ENCODE measurements at places on chromosomes 12 and 14.

DNA sequence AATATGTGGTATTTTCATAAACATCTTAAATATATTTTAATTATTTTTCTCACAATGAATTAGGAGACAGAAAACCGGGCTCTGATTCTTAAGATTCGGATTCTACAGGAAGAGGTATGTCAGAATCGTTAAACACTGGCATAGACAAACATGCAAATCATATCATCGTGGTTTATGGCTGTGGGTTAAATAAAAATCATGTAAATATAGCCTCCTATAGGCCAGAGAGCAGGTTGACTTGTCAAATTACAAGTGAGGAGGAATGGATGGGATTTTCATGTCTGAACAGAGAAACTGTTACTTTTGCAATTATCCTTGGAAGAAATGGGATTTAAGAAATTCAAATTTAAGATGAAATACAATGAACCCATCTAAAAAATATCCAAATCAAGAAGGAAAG lies 74.9 kb upstream of the BCAT1 start:
- no peak for DNase-seq

DNA sequence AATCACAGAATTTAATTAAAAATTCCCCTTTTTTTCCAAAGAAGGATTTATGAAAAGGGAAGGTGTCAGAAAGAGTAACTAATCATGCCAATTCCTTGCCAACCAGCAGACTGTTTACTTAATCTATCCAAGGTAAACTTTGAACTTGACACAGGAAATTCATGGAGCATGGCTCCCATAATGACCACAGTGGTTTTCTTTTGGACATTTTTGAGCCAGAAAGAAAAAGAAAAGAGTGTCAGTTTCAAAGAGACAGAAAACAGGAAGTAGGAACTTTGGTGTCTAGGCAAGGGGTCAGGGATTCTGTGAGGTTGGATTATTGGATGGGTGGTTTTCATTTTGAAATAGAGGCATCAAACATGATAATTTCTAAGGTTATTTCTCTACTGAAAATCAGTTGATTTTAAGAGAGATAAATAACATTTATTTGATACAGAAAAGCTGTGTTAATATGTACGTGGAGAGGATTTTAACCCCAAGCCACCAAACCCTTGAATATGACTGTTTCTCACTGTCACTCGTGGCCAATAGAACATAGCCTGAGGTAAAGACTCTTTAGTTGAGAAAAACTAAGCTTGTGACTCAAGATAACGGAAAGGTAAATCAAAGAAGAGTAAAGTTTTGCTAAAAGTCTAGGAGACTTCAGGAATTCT lies 196.1 kb downstream of the TTC6 start:
- DNase-seq: no peak

- no peak for DNase-seq
Observed at GRCh38 chr14:106843951-106844483, 1317.6 kb downstream of the TMEM121 start.

- DNase-seq: no peak
Observed at GRCh38 chr12:76310110-76310509, 38.1 kb downstream of the BBS10 start.

- DNase-seq: no peak
Observed at GRCh38 chr14:74299061-74299545, 3.6 kb downstream of the ABCD4 start.

DNA sequence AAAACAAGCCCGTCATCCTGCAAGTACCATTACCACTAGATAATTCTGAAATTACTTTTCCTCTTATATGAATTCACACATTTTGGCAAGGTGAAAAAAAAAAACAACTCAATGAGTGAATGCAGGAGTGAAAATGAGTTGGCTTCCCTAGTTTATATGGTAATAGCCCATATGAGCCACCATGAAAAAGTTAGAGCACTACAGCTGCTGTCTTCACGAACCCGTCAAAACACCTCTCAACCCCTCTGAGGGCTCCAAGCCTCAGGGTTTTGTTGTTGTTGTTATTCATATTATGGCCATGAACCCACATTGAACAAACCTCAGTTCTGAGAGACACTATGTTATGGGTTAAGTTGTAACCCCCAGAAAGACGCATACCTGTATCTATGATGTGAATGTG lies 289.9 kb upstream of the CAND1 start:
- DNase-seq: no peak

All from SK-N-DZ (cell line).